ENCODE measurements at places on chromosomes 7 and 10.

GRCh38 chr10:117161386-117162033, 23.4 kb upstream of the VAX1 start:
- DNase-seq, result no peak

DNA sequence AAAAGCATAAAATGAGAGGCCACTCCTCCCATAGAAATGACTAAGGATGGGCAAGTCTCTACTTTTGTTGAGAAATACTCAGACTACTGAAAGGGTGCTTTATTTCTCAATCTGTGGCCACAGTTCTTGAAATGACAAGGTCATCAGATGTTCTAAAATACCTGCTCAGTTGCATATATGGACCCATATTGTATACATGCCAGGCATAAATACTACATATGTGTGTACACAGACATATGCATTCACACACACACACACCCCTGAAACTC, 691.5 kb upstream of the SORCS1 start:
- DNase-seq, result no peak

GRCh38 chr10:127338399-127339110, 142.2 kb upstream of the INSYN2A start:
- DNase-seq, result no peak

- no peak for DNase-seq
These were observed 176.2 kb upstream of the ITGB1 start for GRCh38 chr10:33134011-33134751.

DNA sequence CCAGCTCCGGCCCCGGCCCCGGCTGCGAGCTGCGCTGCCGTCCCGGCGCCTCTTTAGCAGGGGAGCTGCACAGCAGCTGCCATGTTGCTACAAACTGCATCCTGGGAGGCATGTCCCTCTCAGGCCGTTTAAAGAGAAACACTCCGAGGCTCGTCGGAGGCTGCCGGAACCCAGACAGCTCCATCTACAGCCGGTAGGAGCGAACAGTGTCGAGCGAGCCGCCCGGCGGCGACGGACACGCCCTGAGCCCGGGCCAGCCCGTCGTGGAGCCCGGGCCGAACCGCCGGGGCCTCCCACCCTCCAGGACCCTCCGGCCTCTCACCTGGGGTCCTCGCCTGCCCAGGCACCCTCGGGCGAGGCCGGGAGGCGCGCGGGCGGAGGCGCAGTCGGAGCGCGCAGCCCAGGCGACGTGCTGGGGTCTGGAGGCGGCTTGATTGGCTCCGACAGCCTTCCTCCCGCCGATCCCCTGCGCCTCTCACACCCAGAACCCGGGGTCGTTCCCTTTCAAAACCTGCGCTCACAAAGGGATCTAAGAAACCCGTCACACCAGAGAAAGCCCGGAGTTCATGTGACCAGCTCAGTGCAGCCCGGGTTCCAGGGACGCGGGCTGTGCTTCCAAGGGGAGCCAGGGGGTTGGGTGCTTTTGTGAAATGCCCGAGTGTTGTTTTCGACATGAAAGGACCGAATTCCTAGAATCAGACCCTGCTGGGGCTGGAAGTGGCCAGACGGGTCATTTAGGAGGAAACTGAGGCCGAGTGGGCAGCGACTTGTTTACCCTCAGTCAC, at the start of gene ZNF777:
Gene ZNF777 (minus strand): TSS at position 570 of the 785 bp plus-strand sequence. CDS start 5,040 bp downstream, outside the sequence.
- DNase-seq, result peak; percentile 46

DNA sequence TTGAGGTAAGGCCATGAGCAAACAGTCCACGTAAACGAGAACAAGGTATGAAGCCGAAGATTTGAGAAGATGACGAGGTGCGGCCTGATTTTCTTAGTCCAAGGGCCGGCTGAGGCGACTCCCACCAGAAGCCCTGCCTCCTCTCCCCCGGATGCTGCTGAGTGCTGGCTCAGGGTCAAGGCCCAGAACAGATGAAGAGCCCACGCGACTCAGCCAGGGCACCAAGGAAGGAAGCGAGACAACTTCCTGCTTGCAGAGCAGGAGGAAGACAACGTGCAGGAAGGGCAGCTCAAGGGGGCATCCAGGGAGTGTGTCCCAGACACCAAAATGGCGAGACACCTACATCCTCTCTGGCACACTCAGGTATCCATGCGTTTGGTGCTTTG, 99.5 kb downstream of the CYTH3 start:
- DNase-seq, result no peak

DNA sequence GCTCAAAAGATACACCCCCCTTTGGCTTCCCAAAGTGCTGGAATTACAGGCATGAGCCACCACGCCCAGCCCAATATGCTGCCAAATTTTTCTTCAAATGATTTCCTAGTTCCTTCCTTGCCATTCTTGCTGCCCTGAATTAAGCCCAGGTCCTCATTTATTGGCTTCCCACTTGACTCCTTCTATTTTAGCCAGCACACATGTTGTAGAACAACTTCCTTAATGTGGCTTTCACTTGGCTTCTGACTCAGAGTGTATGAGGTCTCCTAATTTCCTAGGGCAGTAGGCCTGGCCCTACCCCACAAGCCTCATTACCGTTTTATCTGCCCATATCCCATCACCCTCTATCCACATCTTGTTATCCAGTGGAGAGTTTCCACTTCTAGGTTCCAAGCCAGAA, 21.8 kb upstream of the HIPK2 start:
- no peak for DNase-seq

GRCh38 chr7:68166525-68166924, 1169.9 kb downstream of the TYW1 start:
- no peak for DNase-seq

DNA sequence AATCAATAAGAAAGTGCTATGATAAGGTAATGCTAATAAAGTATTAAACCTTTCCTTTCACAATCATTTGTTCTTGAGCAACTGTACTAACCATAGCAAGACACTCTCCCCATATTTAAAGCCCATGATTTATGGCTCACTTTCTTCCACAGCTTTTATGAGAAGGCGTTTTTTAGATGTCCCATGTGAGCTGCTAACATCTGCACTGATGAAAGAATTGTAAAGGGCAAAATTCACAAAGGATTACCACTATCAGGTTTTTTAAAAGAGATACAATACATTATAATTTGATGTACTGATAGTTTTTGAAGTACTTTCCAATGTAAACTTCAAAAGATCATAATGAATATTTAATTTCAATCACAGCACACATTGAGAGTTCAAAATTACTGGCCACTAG, 75.7 kb downstream of the RNLS start:
- DNase-seq, result no peak

DNA sequence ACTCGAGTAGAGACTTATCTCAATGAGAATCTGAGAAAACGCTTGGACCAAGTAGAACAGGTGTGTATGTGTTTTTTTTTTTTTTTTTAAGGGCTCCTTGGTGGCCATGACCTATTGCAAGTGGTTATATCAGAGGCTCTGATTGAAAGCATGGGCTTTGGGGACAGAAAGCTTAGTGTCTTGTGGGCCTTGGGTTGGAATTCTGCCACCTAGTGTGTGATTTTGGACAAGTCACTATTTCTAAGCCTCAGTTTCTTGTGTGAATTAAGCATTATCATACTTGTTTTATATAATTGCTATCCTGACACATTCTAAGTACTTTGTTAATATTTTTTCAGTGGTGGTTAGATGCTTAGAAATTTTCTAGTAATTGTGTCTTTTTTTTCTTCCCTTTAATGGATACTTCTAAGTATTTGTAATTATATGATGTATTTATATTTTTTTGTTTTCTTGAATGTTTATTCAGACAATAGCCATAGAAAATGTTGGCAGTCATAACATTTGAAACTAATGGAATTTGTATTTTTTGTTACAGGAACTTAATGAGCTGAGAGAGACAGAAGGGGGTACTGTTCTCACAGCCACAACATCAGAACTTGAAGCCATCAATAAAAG, 33.1 kb downstream of the SMC3 start:
- DNase-seq, result peak; percentile 43

DNA sequence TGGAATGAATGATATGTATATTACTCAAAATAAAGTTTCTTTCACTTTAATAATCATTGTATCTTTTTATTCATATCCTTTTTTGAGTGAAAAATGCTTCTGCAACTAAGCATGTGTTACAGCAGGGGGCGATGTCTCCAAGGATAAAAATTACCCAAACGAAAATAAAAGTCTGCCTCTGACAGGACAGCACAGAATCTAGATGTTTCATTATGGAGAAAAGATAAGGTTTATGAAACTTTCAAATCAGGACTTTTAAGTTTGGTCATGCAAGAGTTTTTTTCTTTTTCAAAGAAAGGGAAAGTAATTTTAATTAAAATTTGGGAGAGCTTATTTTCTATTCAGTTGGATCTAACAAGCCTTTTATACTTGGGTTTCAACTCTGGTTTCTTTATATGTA, 48.4 kb downstream of the TES start:
- DNase-seq, result no peak

DNA sequence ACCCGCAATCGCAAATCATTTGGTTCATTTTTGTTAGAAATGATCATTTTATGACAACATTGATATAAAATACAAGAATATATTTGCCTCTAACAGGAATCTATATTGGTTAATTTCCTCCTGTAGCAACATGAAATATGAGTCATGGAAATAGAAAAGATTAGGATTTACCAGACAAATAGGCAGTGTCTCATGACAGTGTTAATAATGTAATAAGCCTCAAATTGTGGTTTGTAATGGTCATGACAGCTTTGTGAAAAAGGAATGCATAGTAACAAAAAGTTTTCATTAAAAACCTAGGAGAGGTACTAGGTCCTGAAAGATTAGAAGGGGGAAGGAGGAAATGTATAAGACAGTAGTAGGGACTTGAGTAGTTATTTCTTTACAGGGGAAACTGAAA, 7.9 kb upstream of the SLK start:
- DNase-seq, result no peak

DNA sequence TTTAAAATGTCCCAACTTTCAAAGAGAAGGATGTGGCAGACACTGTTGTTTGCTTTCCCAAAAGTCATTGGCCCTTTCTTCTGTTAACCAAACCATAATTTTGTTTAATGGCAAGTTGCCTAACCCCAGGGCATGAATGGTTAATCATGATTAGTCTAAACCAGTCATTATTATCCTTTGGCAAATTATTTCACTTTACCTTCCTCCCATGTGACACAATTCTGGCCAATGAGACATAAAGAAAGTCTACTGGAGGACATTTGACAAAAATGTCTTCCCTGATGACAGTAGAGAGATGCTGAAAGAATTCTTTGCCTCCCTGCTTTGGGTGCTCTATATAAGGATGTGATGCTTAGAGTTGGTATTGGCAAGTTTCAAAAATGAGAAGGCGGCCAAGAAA, 101.9 kb downstream of the PODXL start:
- DNase-seq, result no peak

DNA sequence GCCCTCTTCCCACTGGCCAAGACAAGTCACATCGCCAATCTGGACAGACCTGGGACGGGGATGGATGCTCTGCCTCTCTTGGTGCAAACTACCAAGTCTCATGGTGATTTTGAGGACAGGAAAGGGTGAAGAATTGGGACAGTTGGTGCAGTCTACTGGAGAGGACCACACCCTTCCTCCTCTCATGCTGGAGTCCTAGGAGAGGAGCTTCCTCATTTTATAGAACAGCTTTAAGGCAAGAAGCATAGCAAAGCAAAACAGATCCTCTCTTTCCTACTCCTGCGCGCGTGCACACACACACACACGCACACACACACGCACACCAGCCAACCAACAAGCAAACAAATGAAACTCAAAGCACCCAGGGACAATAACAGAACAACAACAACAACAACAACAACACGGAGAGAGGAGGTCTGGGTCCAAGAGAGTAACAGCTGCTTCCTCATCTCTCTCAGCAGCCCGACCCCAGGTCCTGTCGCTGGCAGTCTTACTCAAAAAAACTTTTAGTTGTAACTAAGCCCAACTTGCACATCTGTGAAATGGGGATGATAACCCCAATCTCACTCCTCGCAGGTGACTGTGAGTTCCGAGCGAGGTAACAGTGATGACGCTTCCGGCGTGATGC, 83.4 kb downstream of the TMEM178B start:
- no peak for DNase-seq

DNA sequence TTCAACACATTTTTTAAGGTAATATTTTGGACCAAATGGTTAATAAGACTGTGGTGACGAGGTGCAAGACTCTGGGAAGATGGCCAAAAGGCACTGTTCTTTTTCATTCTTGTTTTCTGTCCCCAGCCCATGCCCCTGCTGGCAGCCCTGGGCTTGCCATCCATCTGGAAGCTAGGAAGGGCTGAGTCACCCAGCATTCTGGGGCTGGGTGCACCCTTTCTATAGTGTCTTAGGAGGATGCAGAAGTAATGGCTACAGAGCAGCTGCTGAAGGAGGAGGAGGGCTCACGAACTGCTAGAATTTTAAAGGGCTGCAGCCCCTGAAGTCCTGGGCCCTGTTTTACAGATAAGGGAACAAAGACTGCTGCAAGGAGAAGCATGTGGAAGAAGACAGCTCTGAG, 42.8 kb upstream of the ZNF32 start:
- DNase-seq, result no peak

DNA sequence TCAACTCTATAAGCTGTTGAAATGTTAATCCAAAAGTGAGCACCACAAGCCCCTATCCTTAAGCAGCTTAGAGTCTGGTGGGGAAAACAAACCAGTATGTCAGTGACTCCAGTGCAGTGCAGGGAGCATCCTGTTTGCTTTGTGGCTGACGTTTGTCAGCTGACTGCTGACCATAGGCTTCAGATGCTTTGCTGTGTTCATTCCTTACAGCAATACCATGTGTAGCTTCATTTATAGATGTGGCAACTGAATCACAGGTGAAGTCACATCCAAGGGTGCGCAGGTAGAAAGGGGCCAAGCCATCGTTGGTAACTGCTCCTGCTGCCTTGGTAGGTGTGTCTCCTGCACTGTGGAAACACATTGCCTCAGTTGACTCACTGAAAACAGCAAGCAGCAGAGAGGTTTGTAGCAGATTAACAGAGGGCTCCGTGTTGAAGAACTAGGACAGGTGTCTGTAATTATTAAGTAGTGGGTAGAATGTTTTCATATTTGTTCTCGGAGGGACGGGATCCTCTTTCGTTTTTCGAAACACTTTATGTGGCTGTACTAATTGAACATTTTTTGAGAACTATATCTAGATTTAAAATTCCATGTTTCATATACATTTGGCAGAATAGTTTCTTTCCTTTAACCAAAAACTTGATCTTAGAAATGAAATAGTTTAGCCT, 2.0 kb downstream of the INSIG1 start:
- DNase-seq, result no peak

- no peak for DNase-seq
These were observed 49.8 kb downstream of the ELFN1 start for GRCh38 chr7:1719913-1720312.

DNA sequence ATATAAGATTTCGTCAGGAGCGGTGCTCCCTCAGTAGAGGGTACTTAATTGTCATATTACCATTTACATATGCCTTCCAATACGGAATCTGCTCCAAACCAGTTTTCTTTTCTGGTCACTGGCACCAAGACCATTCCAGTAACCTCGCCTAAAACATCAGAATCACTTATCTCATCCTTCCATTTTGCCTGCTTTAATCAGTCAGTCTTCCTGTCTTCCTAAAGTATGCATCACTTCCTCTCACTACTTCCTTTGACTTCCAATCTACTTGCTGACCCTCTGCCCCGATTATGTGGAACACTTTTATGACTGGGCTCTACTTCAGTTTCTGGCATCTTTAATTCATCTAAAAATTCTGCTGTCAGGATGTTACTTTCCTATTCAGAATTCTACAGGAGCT, 33.5 kb downstream of the CUL2 start:
- DNase-seq, result no peak

- DNase-seq, result no peak
These were observed 2.3 kb downstream of the STX1A start for GRCh38 chr7:73717025-73717807.

GRCh38 chr7:38694326-38694725, 63.2 kb upstream of the AMPH start:
- DNase-seq, result no peak

Data from non-pigmented ciliary epithelial cell (primary cell).